ENCODE measurements at places on chromosomes 5 and 9. TPM values are rescaled to one million over a fixed set of nuclear protein-coding genes. Genes with fewer than 3 reads are reported as not detected.

NRARP gene
- total RNA-seq: 4.3 TPM

WDR5 gene
- total RNA-seq: 60.4 TPM

GARIN3 gene
- total RNA-seq: not detected

PCDHB3 gene
- not detected for total RNA-seq

OR1K1 gene
- not detected for total RNA-seq

PFN3 gene
- total RNA-seq: not detected

TNFSF8 gene
- not detected for total RNA-seq

SLC9A3 gene
- 2.6 TPM for total RNA-seq

HTR1A gene
- not detected for total RNA-seq

NEUROG1 gene
- not detected for total RNA-seq

PPP3R2 gene
- total RNA-seq: not detected

RGMB gene
- total RNA-seq: 6.0 TPM

PCDHB4 gene
- not detected for total RNA-seq

FBXO38 gene
- total RNA-seq: 19.0 TPM

CCL27 gene
- total RNA-seq: not detected

SLC23A1 gene
- total RNA-seq: 1.3 TPM

PGM5 gene
- total RNA-seq: not detected

HMCN2 gene
- 0.12 TPM for total RNA-seq

SLC25A2 gene
- not detected for total RNA-seq

CDC20B gene
- 0.09 TPM for total RNA-seq

CAST gene
- total RNA-seq: 180 TPM

ZFP2 gene
- total RNA-seq: not detected

FOXD4 gene
- total RNA-seq: 0.33 TPM

DOCK2 gene
- total RNA-seq: 3.3 TPM

CDH18 gene
- not detected for total RNA-seq

ZBED3 gene
- 4.8 TPM for total RNA-seq

NUTM2G gene
- not detected for total RNA-seq

RAB24 gene
- total RNA-seq: 26.7 TPM

BTNL3 gene
- not detected for total RNA-seq

REEP2 gene
- 7.1 TPM for total RNA-seq

SUB1 gene
- total RNA-seq: 249 TPM

SLIT3 gene
- 13.2 TPM for total RNA-seq

GIN1 gene
- total RNA-seq: 5.2 TPM

TEX48 gene
- not detected for total RNA-seq

SLC6A3 gene
- total RNA-seq: 0.87 TPM

BARHL1 gene
- not detected for total RNA-seq

FIBCD1 gene
- 19.2 TPM for total RNA-seq

DNAJB5 gene
- total RNA-seq: 8.6 TPM

MARCHF11 gene
- total RNA-seq: not detected

MED27 gene
- total RNA-seq: 32.4 TPM

PCDHGA7 gene
- 1.1 TPM for total RNA-seq

THBS4 gene
- total RNA-seq: 0.14 TPM

CBY3 gene
- total RNA-seq: not detected

C5orf52 gene
- total RNA-seq: not detected

GMCL2 gene
- not detected for total RNA-seq

OR1J2 gene
- total RNA-seq: not detected

Data from A549 treated with Mapracorat at 1 μM for 4 hours (cell line).